ENCODE measurements at places on chromosomes 6 and 20. TPM values are rescaled to one million over a fixed set of nuclear protein-coding genes. Genes with fewer than 3 reads are reported as not detected.

PRDM13 gene
- not detected for total RNA-seq

E2F1 gene
- 2.0 TPM for total RNA-seq

C6orf118 gene
- total RNA-seq = 6.4 TPM

TAAR9 gene
- total RNA-seq = 0.25 TPM

PBOV1 gene
- not detected for total RNA-seq

LY6G5C gene
- 1.2 TPM for total RNA-seq

PRPH2 gene
- total RNA-seq = 3.4 TPM

SSTR4 gene
- not detected for total RNA-seq

TNFRSF6B gene
- total RNA-seq = 0.49 TPM

CTCFL gene
- not detected for total RNA-seq

TMEM200A gene
- 16.5 TPM for total RNA-seq

TAB2 gene
- 36.6 TPM for total RNA-seq

TCP11 gene
- 0.25 TPM for total RNA-seq

SPATS1 gene
- not detected for total RNA-seq

CLDN20 gene
- not detected for total RNA-seq

SLC17A3 gene
- total RNA-seq = not detected

CST2 gene
- total RNA-seq = not detected

OR2B6 gene
- total RNA-seq = not detected

MYLK2 gene
- total RNA-seq = 1.2 TPM

TP53TG5 gene
- not detected for total RNA-seq

SHLD1 gene
- total RNA-seq = 6.6 TPM

IL17A gene
- total RNA-seq = not detected

CDKAL1 gene
- total RNA-seq = 31.0 TPM

PRRT1 gene
- 0.74 TPM for total RNA-seq

IRF4 gene
- under 0.01 TPM for total RNA-seq

COL21A1 gene
- 2.7 TPM for total RNA-seq

DEFB124 gene
- total RNA-seq = not detected

SLC26A8 gene
- 3.2 TPM for total RNA-seq

HSPA1L gene
- total RNA-seq = 3.7 TPM

SLC4A11 gene
- under 0.01 TPM for total RNA-seq

CD40 gene
- total RNA-seq = 0.49 TPM

TBX18 gene
- 5.4 TPM for total RNA-seq

RBPJL gene
- total RNA-seq = not detected
